Stimulated activated CD8-positive, alpha-beta memory T cell treated with anti-CD3 and anti-CD28 coated beads, Interleukin-7, amount 100 ng/mL, for 1 hour (primary cell): ENCODE measurements at places on chromosomes 7 and 10.

DNA sequence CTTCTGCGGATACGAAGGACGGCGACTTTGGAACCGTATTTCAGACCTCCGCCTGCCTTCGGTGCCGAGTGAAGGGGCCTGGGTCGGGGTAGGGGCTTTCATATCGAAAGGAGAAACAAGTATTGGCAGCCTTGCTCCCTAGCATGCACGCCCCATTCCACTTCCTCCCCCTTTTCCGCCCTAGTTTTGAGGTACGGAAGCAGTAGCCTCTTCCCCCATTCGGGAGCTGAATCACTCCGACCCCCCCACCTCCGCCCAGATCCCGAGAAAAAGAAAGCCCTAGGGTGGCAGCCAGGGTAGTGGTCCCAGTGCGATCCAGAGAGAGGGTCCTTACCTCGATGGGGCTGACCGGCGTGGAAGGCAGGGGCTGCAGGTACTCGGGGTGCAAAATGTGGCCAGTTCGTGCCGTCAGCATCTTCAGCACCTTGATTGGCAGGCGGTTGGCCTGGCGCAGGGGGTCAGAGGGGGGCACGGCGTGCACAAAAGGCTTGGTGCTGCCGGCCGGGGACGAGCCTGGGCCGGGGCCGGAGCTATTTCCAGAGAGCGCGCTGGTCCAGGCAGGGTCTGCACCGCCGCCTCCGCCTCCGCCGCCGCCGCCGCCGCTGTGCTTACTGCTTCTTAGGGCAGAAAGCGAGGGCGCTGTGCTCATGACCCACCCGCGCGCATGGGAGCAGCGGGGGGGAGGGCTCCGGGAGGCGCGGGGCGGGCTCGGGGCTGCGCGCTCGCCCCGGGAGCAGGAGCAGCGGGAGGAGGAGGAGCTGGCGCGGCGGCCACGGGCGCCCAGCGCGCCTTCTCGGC lies 594 bp downstream of the ZNF503 start:
- no peak for DNase-seq

DNA sequence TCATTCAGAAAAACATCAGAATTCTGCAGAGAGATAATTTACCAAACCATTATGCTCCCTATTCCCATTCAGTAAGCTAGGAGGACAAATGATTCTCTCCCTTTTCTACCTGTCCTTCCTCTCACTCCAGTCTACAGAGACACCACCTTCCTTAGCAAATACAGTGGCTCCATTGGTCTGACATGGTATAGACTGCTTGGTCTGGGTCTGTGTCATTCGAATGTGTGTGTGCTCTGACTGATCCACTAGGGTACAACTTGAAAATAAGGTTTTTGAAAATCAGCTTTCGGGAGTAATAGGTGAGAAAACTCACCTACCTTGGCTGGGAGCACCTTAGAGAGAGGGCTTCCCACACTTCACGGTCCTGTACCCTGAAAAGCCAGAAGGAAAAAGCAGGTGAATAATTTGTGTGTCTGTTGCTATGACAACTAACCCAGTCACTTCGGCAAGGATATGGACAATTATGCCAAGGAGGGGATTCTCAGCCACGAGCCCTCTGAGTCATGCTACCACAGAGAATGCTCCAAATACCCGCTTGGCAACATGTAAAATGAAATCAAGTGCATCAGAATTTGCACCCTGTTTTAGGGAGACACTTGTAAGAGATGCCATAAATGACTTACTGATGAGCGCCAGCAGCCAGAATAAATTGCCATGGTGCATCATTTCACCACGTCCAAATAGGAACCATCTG lies 114.5 kb upstream of the PRKCQ start:
- no peak for DNase-seq

DNA sequence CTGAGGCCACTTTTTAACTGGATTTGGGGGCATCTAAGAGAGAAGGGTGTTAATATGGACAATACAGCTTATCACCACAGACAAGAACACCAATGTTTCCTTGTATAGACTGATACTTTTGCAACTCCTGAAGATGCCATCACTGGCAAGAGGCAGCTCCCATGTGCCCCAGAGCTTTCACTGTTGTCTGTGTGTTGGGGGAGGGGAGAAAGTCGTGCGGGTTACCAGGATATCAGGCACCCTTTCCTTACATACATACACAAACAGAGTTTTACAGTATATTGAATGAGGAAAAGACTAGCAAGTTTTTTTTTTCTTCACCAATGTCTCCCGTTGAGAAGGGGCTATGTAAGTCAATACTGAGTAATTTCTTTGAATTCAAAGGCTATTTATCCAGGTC lies 4.1 kb upstream of the DLX6 start:
- no peak for DNase-seq

DNA sequence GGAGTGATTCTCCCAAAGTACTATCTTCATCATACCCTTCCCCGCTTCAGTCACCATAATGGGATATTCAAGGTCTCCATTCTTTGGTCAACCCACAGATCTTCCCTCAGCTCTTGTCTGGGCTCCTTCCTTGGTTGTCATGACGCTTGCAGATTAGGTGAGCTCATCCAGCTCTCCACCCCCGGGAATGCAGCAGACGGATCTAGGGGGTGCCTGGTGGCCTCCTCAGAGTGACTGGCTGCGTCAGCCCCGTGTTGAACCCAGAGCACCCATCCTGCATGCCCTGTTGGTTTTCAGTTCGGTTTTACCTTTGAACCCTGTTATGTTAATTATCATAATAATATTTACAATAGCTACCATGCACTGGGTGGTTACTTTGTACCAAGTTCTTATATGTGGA lies 6.4 kb downstream of the NEURL1 start:
- DNase-seq: no peak

DNA sequence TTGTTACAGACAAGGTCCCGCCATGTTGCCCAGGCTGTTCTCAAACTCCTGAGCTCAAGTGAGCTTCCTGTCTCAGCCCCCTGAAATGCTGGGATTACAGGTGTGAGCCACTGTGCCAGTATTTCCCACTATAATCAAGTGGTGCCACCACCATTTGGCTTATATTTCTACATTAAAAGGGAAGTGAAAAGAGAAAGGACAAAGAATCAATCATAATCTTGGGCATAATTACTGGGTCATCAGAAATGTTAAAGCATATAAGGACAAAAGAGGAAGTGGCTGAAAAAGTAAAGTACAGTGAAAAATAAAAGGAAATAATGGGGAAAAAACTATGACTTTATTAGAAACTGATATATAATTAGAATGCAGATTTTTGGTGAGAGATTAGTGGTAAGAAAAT lies 25.7 kb upstream of the ENTPD1 start:
- DNase-seq: no peak

- DNase-seq: no peak
Observed at GRCh38 chr7:84982199-84982598, 204.7 kb downstream of the SEMA3D start.

GRCh38 chr10:75883081-75884072 lies 452.0 kb downstream of the LRMDA start:
- DNase-seq: no peak
